ENCODE measurements at places on chromosomes 13 and 19. TPM values are rescaled to one million over a fixed set of nuclear protein-coding genes. Genes with fewer than 3 reads are reported as not detected.

Gene PBX4
- total RNA-seq, result 1.5 TPM

DNA sequence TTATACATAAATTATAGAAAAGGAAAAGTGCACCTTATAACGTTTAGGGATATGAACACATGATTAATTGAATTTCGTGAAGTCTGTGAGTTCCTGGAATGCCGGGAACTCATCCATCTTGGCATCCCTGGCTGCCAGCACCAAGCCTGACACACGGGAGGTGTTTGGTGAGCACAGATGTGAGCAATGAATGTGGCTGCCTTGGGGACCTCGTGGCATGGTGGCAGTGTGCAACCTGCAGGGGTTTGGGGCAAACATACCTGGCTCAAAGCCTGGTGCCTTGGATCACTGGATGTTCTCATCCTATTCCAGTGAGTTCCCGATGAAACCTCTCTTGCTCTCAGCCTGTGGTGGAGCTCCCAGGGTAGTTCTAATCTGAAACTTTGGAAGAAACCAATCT is 10.4 kb upstream of the MAP2K2 start:
- DNase-seq, result no peak

Gene KANK3
- 0.26 TPM for total RNA-seq

DNA sequence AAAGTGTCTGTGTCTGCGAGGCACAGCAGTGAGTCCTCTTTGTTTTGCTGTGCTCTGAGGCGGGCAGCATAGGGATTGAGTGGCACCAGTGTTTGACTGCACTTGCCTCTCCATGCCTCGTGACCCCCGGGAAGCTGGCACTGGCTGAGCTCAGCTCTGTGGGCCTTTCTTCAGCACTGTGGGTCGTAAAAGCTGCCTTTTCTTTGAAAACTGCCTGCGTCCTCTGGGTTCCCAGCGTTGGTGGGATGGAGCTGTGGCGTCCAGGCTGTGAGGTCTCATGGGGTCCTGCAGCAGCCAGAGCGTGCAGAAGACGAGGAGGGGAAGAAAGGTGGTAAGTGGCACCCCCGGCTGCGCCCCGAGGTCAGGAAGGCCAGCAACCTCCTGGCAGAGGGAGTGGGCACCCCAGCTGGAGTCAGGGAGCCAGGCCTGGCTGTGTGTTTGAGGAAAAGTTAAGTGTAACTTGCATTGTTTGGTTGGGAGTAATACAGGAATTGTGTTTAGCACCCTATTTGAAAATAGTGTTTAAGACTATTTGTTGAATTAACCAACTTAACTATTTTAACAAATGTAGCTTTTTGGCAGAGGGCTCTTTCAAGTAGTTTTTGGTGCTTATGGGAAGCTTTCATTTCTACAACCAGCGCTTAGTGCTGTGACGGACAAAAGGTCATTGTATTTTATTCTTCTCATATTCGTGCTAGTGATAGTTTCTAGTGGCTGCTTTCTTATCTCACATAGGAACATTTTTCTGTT is 79.3 kb upstream of the TEX29 start:
- DNase-seq, result no peak

Gene TEX101
- total RNA-seq, result not detected

DNA sequence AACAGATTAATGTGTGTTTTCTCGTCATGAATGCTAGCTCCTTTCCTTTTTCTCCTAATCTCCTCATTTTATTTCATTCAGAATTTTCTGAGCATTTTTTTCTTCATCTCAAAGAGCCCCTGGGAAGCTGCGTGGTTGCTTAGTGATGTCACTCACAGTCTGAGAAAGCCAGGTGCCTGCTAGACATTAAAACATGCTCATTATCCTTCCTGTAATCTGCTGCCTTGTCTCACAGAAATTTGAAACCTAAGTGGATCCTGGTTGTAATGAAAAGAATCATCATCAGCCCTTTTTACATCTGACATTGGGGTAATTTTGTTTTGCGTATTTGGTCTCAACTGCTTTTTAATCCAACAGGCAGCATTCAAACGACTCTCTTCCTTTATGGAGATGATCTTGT is 108.2 kb upstream of the RNF113B start:
- DNase-seq, result peak; percentile 70

Gene KLK13
- not detected for total RNA-seq
